Activated T-cell treated with anti-CD3 and anti-CD28 coated beads for 48 hours (primary cell): ENCODE measurements at places on chromosomes 5 and 9.

DNA sequence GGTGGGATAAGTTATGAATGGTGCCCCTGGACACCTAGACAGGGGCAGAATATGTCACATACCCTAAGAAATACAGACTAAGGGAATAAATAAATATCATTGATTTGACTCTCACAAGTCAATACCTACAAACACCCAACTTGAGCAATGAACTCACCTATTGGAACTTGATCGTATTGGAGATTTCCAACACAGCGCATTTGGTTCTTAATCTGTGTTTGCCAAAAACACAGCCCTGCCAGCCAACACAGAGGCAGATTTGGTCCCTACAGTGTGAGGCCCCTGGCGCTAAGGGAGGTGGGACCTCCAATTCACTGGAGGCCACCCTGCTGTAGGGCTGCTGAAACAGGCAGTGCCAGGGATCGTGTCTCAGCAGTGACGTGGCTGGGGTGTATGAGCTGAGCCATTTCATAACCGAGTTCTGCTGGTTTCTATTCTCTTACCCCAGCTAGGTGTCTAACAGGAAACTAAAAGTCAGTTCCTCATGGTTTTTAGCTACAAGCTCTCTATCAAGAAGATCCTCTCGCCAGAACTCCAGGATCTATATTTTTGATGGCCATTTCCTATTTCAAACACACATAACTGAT, 84.5 kb downstream of the SLC1A1 start:
- no peak for DNase-seq

DNA sequence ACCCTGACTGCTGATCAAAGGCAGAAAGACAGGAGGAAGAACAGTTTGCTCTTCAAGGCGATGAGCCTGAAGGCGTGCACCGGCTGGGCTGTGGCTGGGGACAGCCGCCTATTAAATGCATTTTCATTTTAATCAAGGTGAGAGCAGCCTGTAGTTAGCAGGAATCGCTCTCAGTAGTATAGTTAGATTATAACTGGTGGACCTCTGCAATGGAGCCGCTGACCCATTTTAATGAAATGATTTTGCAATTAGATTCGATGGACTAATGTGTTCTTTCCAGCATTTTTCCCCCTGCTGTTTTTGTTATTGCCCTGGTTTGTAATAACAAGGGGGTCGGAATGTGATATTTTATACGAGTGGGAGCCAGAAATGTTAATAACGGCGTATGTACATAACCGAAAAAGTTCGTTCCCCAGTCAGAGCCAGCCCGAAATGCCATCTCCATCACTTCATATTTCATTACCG, 185.9 kb upstream of the PANK3 start:
- no peak for DNase-seq

- DNase-seq: no peak
These were observed 468.2 kb upstream of the MEF2C start for GRCh38 chr5:89351222-89351621.

DNA sequence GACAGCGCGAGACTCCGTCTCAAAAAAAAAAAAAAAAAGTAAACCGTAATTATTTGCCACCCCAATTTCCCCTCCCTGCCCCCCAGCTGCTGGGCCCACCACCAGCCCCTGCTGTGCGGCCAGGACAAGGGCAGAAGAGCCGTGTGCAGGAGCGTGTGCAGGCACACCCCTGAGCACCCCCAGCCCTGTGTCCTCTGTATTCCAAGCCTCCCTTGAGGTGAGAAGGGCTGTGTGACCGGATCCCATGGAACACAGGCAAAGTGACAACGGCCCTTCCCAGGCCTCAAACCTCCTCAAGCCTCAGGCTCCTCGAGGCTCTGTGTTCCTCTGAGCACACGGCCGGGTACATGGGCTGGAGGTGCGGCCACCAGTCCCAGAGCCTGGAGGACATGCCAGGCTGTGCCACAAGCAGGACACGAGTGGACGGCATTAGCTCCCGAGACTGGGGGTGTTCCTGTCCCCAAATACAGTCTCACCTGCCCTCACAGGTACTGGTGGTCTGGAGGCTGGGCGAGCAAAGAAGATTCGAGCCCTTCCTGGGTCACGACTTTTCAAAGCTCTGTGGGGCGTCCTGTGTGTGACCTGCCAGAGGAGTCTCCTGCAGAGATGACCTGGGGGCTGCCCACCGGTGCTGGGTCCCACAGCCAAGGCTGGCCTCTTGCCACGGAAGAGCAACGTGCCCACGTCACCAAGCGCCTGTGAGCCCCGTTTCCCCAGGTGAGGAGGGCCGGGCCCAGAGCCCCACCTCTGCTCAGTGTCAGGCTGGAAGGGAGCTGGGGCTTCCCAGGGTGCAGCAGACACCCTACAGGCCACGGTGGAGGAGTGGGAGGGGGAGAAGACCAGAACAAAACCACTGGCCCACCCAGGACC, 47.1 kb upstream of the SIMC1 start:
- no peak for DNase-seq

DNA sequence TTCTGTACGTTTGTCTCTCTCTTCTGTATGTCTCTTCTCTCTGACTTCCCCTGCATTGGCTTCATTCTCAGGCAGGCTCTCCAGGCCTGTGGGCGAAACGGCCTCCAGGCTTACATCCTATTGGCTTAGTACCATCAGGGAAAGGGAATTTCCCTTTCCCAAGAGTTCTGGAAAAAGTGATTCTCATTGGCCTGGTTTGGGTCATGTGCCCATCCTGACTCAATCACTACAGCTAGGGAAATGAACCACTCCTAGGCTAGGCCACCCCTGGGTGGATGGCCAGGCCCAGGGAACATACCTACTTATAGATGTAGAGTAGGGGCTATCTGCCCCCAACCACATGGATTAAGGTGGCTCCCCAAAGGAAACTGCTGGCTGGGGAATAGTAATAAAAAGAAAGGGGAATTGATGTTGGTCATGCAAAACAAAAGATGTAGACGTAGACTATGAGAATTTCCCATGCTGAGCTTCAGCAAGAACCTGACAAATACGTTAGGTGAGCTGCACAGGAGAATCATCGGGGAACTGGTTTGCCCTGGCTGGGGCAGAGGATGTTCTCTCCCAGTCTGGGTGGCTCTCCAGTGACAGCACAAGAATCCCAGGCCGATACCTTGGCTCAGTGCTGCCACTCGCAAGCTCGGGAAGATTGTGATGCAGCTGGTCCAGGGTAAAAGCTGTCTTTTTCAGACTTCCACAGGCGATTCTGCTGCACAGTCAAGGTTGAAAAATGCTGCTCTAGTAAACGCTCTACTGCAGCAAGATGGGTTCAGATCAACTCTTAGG, 3.7 kb upstream of the EGR1 start:
- no peak for DNase-seq

DNA sequence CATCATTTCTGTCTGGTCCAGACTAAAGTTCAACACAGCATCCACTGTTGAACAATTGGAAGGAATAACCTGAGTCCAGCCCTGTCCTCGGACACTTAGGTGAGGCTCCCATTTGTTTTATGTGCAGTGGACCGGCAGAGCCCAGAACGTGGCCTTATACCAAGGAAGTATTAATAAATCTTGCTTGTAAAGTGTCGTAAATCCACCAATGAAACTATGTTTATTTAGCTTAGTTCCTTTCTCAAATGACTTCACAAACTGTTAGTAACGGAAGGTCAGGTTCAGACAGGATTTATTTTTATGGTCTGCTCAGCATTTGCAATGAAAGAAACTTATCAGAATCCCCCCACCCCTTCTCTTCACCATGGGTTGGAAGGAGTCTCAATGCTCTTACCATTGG, 149.5 kb downstream of the PCSK1 start:
- DNase-seq: no peak

DNA sequence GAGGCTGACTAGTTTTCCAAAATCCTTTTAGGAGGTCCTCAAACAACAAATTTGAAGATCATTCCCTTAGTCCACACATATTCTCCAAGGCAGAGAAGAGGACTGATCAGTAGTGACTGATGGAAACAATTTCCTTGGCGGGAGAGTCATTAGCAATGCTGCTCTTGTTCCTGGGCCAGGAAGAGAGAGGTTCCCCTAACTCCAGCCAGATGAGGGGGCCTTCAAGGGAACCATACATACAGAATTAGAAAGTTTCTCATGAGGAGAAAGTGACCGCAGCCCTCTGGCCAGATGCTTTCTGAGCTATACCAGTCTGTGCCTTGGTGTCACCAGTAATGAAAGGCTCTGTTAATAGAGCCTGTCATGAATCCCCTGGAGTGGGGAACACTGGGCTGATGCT, 539.4 kb downstream of the BNC2 start:
- DNase-seq: no peak

DNA sequence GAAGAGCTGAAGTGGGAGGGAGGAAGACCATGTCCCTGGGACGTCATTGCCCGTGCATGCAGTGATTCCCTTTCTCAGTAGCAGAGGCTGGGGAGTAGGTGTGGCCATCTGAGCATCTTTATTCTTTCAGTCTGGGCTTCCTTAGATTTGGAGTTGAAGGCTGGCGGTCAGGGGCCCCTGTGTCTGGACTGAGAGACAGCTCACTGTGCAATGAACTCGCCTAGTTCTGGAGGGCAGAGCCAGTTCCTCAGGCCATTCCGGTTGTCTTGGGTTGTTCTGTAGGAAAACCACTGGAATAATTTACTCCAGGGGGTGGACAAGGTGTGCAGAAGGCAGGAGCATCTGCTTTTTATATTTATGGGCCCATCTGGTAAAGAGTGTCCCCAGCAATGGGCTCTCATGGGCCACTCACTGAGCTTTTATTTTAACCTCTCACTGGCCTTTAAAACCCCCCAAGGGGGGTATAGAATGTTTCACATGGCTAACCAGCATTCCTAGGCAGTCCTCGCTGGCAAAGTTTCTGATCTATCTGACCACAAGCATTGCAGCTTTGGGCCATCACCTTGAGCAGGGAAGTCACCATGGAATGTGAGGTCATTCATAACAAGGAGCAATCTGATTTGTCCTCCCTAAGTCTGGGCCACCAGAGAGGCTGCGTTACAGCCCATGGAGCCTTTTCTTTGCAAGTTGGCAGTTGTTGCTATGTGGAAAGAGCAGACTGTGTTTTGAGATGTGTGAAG, 9.2 kb downstream of the STC2 start:
- DNase-seq: no peak

DNA sequence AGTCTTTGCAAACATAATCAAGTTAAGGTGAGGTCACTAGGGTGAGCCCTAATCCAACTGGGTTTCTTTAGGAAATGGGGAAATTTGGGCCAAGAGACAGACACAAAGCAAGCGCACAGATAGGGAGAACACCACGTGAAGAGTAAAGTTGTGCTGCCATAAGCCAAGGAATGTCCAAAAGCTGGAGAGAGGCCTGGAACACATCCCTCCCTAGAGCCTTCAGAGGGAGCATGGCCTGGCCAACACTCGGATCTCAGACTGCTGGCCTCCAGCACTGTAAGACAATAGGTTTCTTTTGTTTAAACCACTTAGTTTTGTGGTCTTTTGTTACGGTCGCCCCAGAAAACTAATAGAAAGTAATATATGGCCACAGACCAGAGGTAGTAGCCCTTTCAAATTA, 8.1 kb upstream of the ROR2 start:
- no peak for DNase-seq

DNA sequence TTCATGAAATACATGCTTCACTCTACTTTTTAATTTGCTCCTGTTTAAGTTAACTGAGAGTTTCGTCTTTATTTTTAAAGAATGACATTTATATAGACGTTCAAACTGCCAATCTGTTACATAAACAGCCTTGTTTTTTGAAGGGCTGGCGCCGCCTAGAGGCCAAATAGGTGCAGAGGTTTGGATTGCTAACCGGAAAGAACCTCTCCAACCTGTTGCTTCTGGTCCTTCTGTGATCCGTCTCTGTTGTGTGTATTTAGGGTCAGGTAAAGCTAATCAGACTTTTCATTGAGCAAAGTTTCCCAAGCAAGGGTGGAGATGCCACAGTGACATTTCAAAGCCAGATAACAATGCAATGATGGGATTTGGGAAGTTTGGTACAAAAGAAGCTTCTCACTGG, 39.5 kb upstream of the GLIS3 start:
- peak; percentile 69 for DNase-seq

DNA sequence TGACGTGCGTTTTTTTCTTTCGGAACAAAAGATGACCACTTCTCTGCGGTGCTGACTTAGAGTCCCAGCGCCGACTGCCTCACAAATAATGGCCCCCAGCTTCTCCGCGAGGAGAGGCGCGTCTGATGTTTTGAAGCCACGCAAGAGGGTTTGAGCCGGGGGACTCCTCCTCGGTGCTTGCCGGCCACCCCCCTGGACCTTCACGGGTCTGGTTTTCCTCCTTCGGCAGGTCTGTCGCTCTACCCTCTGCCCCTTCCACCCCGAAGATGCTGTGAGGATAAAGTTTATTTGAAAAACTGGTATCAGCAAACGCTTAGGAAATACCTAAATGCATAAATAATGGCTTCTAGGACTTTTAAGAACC, 584 bp downstream of the USP20 start:
- DNase-seq: no peak

GRCh38 chr9:85114799-85115198, 445.3 kb downstream of the NTRK2 start:
- no peak for DNase-seq

GRCh38 chr9:4116723-4117460, 183.0 kb downstream of the GLIS3 start:
- DNase-seq: no peak

DNA sequence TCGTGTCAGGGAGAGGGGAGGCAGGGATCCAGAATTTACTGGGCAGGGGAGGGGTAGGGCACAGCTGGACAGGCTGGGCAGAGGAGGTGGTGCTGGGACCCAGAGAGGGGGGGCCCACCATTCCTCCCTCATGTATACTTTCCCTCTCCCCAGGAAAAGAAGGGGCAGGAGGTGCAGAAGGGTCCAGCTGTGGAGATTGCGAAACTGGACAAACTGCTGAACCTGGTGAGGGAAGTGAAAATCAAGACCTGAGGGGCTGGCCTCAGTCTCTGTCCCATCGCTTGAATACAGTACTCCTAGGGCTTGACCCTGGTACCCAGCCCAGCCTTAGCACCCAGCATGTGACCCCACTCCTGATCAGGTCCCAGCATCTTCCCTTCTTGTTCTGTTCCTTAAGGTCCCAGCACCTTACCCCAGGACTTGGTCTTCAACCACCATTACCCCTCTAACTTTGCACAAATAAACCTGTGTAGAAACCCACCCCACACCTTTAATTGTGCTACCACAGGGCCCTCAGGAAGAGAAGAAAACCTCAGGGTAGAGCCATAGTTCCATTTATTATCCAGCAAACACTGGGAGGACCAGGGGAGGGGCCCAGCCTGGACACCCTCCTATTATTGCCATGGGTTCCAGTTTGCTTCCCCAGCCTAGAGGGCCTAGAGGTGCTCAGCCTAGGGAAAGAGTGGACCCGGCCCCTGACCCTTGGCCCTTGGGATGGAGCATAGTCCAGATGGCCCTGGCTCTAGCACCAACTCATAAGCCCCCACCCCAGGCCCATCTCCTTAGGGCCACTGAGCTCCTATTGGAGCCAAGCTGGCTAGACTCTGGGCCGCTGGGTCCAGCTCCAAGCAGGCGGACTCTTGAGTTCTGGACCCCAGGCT, 2.0 kb downstream of the ENHO start:
- DNase-seq: no peak

- DNase-seq: no peak
These were observed 561.1 kb upstream of the DAP start for GRCh38 chr5:11322133-11322532.
